AG04449 (cell line): ENCODE measurements at places on chromosomes 7 and 10.

- no peak for DNase-seq
Measured at GRCh38 chr7:2761131-2761624, 73.2 kb downstream of the AMZ1 start.

- DNase-seq: no peak
Measured at GRCh38 chr10:5453749-5454489, 41.6 kb downstream of the NET1 start.

- DNase-seq: no peak
Measured at GRCh38 chr7:133095119-133095671, 13.3 kb upstream of the CHCHD3 start.

- DNase-seq: no peak
Measured at GRCh38 chr7:22842973-22843372, 20.3 kb upstream of the TOMM7 start.

DNA sequence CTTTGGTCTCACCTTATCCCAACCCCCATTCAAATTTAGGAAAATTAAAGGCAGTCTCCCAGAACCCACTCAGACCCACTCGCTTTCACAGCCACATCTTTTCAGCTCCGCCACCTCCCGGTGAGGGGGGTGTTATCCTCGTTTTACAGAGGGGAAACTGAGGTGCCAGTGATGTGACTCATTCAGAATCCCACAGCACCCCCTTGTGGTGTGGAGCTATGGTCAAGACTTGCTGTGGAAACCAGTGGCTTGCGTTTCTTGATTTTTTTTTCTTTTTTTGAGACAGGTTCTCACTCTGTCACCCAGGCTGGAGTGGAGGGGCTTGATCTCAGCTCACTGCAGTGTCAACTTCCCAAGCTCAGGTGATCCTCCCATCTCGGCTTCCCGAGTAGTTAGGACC, 27.6 kb downstream of the SLC35G1 start:
- no peak for DNase-seq

DNA sequence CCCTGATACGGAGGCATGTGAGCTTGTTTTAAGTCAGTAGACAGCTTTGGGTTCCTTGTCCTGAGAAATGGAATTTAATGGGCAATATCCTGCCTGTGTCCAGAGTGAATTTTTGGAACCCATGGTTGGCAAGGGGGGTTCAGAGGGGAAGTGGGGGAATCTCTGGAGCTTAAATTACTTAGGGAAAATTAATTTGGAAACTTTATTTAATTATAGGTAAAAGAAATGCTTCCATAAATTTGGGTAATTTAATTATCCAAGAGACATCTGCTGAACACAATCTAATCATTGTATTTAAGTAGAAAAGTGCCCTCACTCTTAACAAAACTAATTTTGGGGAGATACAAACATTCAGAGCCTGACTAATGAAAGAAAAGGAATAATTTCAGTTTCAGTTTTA, 99.7 kb downstream of the PLXNA4 start:
- no peak for DNase-seq

GRCh38 chr7:128774029-128774689, 1.4 kb downstream of the OPN1SW start:
- no peak for DNase-seq

GRCh38 chr10:10726101-10726500, 291.6 kb upstream of the CELF2 start:
- DNase-seq: no peak

DNA sequence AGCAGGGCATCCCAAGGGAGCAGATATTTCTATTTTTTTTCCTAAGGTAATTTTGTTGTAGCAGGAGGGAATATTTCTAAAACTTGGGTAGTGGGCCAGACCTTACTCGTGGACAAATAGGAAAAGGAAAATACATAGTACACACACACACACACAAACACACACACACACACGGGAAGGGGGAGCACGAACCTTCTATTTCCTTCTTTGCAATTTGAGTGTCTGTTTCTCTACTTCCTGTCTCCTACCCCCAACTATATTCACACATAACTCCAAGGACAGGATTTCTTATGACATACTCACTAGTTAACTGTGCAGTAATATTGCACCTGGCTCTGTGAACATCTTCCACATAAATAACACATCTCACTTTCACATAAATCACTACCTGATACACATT, 4.4 kb downstream of the LDB1 start:
- no peak for DNase-seq

DNA sequence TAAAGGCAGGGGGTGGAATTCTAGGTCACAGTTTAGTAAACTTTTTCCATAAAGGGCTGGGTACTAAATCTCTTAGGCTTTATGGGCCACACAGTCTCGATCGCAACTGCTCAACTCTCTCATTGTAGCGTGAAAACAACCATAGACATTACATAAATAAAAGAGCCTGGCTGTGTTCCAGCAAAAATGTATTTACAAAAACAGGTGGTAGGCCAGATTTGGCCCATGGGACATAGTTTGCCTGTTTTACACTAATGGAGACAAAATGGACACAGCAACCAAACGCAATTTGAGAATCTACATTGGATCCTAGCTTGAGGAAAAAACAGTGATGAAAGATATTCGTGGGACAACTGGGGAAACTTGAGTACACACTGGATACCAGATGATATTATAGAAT, 23.2 kb upstream of the MALSU1 start:
- no peak for DNase-seq

GRCh38 chr7:133275446-133276095, 22.7 kb downstream of the EXOC4 start:
- DNase-seq: no peak

GRCh38 chr7:114916261-114916892, 5.5 kb upstream of the MDFIC start:
- no peak for DNase-seq

DNA sequence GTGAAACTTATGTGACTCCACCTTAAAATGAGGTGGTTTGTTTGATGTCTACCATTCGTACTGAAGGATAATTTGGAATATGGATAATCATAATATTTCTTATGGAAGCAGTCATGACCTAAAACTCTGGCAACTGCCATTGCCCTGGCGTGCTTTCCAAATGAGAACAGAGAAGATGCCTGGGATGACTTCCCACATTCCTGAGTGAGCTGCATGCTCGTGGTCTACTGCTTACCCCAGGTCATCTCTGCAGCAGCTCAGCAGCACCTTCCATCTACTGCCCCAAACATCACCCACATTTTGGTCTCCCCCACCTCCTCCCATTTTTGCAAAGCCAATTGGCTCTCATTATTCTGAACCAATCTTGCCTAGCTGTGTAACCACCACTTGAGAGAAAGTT, 40.1 kb downstream of the LYZL1 start:
- DNase-seq: peak; percentile 41

DNA sequence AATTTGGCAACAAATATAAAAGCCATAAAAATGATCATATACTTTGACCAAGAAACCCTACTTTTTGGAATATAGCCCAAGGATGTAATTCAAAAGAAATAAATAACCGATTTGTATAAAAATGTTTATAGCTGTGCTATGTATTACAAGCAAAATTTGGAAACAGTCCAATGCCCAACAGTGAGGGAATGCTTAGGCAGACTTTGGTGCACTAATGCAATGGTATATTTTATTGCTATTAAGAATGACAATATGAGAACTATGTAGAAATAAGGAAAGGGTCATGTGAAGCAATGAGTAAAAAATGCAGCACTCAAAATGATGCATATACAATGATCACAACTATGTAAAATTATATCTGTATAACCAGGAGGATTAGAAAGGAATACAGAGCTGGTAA, 273.8 kb upstream of the HPS1 start:
- DNase-seq: no peak

DNA sequence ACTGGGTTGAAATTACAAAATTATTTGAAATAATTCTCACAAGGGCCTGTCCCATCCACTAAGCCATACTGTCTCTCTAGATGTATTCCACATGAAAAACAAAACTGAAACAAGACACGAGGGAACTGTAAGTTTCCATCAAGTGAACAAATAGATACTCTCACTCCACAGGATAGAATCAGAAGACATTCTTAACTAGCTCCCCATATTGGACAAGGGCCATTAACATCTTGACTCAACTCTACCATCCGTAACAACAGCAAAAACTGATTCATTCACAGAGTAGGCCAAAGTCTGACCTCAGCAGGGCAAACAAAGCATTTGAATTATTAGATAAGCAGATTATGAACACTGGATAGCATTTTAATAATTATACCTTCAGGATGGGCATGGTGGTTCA, 29.1 kb downstream of the UBE2H start:
- peak; percentile 54 for DNase-seq

GRCh38 chr7:116953906-116954838, 871 bp downstream of the ST7 start:
- peak; percentile 45 for DNase-seq
